ENCODE measurements at places on chromosomes 16 and 17.

DNA sequence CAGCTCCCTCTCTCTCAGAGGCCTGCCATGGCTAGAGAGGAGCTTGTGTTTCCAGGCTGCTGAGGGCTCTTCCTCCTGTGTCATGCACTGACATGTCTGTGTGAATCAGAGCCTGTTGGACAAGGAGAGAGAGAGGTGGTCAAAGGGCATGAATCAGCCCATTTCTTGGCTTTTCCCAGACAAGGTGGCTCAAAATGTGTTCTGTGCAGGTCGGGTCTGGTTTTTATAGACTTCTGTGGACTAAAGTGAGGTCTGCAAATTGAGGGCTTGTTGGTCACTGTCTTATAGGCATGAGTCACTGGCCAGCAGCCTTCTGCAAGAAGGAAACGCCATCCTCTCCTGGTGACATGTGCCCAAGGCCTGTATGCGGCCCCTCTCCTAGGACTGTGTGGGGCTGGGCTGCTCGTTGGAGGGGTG is 97.9 kb downstream of the FOXL1 start:
- no peak for DNase-seq

- DNase-seq = no peak
Measured at GRCh38 chr17:67449845-67450755, 73.0 kb downstream of the PITPNC1 start.

GRCh38 chr17:75926456-75926855 is 14.4 kb downstream of the FBF1 start:
- no peak for DNase-seq

- no peak for DNase-seq
Measured at GRCh38 chr17:77444628-77444983, 303.8 kb downstream of the SEC14L1 start.

- DNase-seq = no peak
Measured at GRCh38 chr16:75333721-75334163, 82.3 kb upstream of the BCAR1 start.

GRCh38 chr16:49587511-49587910 is 213.9 kb downstream of the C16orf78 start:
- no peak for DNase-seq

- DNase-seq = no peak
Measured at GRCh38 chr17:71777048-71777640, 343.7 kb upstream of the SOX9 start.

GRCh38 chr16:27230562-27231001 is 27.3 kb downstream of the KDM8 start:
- DNase-seq = no peak

GRCh38 chr17:17626151-17626805 is 34.8 kb upstream of the PEMT start:
- DNase-seq = no peak

GRCh38 chr16:88963583-88963982 is 13.4 kb downstream of the CBFA2T3 start:
- DNase-seq = no peak

DNA sequence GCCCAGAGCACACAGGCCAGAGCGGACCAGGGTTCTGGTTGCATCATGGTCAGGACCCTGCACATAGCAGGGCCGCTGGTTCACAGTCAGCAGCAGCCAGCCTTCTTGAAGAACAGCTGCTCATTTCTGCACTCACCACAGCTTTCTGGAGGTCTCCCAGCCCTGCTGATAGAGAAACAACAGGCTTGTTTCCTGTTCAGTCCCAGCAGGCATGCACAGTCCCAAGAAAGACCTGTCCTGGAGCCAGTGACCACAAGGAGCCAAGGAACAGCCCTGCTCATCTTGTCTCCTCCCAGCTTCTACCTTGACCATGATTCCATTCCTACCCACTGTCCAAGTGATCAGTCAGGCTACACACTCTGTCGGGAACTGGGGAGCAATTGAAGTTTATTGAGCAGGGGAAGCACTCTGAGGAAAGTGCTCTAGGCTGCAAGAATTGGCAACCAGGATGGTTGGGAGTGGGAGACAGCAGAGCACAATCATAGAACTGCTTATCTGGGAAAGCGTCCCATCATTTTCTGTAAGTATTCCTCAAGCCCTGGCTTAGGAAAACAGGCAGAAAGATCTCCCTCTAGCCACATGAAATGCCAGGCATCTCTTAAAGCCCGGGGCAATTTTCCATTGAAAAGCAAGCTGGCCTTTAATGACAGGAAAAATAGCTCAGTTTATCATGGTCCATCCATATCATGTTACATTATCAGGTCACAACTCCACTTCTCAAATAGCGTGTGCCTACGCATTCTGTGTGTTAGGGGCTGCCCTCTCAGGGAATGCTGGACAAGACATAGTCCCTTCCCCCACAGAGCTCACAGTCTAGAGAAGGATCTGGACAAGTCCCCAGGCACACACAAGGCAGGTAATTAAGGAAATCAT is 155.4 kb upstream of the FOXF1 start:
- DNase-seq = no peak

GRCh38 chr16:31055613-31056012 is 18.4 kb downstream of the ZNF668 start:
- no peak for DNase-seq

DNA sequence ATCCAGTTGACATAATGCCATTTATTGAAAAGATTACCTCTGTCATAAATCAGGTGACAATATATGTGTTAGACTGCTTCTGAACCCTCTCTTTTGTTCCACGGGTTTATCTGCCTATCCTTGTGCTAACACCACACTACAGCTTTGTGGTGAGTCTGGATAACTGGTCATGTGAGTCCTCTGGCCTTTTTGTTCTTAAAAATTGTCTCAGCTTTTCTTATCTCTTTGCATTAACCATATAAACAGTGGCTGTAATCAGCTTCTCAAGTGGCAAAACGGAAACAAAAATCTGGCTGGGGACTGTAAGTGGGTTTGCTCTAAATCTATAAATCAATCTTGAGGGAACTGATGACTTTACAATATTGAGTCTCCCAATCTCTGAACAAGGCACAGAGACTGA is 44.6 kb downstream of the STX8 start:
- no peak for DNase-seq

DNA sequence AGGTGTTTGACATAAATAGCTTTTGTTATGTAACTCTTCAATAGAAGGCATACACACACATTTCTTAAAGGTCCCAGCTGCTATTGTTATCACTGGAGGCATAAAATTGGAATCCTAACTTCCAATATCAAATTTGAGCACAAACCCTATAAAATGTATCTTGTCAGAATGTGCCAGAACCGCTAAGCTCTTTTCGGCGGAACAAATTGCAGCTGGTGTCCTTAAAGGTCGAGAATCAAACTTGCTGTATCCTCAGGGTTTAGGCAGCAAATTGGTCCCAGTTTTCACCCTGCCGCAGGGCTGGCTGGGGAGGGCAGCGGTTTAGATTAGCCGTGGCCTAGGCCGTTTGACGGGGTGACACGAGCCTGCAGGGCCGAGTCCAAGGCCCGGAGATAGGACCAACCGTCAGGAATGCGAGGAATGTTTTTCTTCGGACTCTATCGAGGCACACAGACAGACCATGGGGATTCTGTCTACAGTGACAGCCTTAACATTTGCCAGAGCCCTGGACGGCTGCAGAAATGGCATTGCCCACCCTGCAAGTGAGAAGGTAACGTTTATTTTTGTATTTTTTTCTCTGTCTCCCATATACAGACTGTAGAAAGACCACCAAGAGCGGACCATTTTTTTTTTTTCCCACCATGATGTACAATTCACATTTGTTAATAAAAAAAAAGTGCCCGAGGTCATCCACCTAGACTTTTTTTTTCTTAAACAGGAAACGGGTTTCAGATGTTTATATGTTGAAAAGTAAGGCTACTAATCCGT is 297.1 kb downstream of the IRF8 start:
- DNase-seq = no peak

GRCh38 chr16:46832757-46833459 is 1.9 kb upstream of the C16orf87 start:
- no peak for DNase-seq

GRCh38 chr17:5443728-5444127 is 4.8 kb upstream of the C1QBP start:
- no peak for DNase-seq

DNA sequence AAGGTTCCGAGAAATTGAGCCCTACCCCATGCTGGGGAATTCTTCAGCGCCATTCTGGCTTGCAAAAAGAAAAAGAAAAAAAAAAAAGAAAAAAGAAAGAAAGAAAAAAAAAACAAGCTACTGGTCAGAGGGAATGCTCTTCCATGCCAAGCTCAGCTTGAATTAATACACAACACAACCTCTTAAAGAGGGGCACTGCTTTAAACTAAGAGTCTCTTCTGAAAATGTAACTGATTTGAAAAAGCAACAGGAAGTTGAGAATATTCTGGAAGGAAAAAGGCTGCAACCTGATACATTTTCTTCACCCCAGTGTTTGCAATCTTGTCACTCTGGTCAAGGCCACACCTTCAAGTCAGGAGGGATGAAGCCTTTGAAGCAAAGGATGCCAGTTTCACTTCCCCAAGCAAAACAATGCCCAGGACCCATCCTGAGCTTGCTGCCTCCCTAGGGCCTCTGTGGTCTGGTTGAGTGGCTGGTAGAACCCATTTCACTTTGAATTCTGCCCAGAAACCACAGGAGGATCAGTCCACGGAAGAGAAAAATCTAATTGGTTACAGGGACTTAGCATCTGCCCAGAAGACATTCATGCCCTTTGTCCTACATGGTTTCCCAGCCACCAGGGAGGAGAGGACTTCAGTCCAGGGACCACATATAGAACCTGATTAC is 389.7 kb downstream of the SOX9 start:
- no peak for DNase-seq

DNA sequence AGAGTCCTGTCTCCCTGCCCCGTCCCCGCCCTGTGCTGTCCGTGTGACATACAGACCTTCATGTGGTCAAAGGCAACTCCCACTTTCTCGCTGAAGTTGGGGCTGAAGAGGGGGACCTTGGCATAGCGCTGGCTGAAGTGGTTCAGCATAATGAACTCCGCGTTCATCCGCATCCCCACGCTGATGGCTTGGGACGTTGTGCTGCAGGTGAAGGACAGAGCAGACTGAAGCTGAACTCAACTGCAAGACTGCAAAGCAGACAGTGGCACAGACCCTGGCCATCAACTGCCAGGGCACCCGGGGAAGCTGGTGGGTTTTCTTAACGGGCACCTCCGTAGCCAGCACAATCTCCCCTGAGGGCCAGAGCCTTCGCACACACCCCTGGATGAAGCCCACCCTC is 24.2 kb downstream of the ELAC2 start:
- DNase-seq = no peak

GRCh38 chr17:28226563-28227315 is 92.3 kb upstream of the TMEM97 start:
- DNase-seq = no peak

DNA sequence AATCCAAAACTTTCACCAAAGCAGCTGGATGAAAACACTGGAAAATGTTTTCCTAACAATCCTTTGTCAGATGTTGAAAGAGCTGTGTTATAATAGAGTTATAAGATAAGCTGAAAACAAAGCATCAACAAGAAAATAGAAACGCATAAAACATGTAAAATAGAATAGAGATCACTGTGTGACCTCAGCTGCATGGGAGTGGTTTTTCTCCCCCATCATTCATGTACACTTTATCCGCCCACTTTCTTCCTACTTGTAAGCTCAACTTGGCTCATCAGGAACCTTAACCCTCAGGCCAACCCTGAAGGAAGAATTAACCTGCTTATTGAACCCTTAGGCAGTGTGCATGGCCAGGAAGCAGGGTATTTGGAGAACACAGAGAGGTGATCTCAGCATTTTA is 238.5 kb upstream of the PMFBP1 start:
- no peak for DNase-seq

GRCh38 chr16:75010427-75010826 is 11.6 kb downstream of the ZNRF1 start:
- DNase-seq = no peak

- DNase-seq = peak; percentile 77
Measured at GRCh38 chr16:29700253-29700987, 21.4 kb downstream of the QPRT start.

DNA sequence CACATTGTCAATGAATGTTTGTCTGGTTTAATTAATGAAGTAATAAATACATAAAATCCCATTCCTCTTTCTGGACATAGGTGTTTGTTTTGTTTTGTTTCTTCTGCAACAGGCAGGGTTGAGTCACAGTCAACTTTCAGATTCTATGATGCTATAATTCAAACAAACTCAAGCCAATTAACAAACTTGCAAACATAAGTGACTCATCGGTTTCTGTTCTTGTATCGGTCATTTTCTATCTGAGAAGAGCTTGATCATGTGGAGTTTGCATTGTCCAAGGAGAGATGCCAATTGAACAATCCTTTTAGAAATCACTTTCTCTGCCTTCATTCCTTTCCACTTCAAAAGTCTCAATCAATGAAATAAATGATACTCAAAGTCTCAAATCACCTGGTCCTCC is 294.2 kb upstream of the C16orf82 start:
- DNase-seq = no peak

DNA sequence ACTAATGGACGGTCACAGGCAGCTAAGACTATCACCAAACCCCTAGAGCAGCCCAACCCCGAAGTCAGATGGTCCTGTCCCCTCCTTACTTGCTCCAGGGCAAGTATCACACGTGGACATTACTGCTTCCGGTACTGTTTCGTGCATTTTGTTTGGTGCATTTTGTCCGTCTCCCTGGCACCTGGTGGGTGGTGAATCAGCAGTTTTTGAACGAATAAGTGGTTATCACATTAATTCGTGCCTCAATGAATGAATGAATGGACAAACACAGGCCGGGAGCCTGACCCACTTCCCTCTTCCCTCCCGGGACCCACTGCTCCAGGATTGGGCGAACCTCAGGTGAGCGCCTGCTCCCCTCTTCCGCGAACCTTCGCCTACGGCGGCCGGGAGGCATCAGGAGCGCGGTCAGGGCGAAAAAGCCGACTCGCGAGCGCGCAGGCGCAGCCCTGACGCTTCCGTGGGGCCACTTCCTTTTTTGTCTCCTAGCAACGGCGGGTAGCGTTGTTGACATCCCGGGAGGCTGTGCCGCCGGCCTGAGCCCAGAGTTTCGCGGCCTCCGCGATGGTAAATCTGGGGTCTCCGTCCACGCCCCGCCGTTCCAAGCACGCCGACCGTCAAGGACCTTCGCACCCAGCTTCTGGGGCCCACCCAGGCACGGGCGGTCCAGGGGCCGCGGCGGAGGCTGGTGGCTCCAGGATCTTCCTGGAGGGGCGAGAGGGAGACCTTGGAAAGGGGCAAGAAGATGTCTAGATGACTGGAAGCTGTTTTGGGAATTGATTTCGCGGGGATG is at the start of gene DYNLRB2:
TSS of gene DYNLRB2 (plus strand) at position 478 of the 790 bp plus-strand sequence. CDS start at position 562, 84 bp downstream.
- peak; percentile 69 for DNase-seq

DNA sequence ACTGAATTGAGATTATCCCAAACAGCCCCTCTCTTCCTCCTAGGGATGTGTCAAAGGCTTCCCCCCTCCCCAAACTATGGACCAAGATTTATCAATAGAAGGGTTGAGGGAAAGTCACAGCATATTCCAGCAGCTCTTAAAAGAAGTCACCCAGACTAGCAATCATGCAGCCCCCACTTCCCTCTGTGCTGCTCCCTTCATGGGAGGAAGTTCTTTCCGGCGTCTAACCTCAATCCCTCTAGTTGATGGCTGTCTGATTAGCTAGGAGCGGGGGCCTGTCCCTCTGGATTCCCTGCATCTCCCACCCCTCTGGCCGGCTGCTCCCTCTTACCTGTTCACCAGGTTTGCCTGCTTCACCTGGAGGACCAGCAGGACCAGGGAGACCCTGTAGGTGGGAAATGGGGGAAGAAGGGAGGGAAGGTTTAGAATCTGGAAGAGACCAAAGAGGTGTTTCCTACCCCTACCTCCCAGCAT is 9.2 kb downstream of the COL1A1 start:
- no peak for DNase-seq
